Activated T-helper 17 cell treated with anti-CD3 and anti-CD28 coated beads, Interleukin-2, amount 50 U/mL, for 72 hours (primary cell): ENCODE measurements at places on chromosomes 2 and 18.

- peak; percentile 53 for ATAC-seq
These were observed 115.3 kb downstream of the METTL8 start for GRCh38 chr2:171318463-171318934.

- no peak for ATAC-seq
These were observed 37.9 kb downstream of the LYPD1 start for GRCh38 chr2:132632000-132632649.

DNA sequence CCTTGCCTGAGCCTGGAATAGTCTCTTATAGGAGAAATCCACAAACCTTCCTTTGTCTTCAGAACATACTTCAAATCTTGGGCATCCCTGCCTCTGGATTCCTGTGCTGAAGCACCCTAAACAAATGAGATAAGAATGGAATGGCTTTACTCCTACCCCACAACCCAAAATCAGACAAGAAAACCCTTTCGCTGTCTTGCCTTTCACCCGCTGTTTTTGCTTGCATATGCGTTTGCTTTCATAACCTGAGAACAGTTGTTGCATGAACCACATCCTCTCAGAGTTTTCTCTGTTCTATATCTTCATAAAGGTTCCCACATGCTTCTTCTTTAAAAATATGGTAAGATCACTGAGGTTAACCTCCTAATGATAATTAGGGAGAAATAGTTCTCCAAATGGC, 132.1 kb upstream of the MAP3K20 start:
- peak; percentile 23 for ATAC-seq

GRCh38 chr2:96817882-96818281, 1.8 kb downstream of the CNNM3 start:
- ATAC-seq: no peak

GRCh38 chr2:116582850-116583249, 1231.6 kb upstream of the DDX18 start:
- no peak for ATAC-seq

DNA sequence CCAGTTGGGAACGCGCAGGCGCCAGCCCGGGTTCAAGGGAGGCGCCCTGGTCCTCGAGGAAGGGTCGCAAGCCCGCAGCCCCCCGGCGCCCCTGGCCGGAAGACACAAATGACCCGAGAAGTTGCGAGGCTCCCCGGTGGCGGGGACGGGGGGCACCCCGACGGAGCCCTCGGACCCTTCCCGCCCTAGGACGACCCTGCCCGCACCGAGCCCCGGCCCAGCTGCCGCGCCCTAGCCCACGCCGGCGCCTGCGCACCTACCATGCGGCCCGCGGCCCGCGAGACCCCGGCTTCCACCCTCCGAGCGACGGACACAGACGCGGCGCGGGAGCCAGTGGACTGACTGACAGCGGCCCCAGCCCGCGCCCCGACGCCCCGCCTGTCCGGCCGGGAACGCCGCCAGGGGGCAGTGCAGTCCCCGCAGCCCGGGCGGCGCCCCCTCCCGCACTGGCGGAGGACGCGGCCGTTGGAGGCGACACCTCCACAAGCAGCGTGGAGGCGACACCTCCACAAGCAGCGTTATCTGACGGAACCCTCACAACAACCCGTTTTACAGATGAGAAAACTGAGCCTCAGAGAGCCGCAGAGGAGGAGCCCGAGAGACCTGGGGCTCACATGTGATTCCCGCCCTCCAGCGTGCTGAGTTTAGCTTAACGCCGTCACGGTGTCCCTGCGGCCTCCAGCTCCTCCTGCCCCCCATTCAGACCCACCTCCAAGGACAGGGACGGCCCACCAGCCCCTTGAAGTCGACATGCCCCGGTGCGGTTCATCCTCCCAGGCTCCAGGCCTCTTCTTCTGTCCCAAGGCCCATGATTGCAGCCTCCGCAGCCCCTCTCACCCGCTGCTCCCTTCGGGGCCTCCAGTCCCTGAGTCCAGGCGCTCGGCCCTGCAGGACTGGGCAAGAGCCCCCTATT, at the start of gene NMUR1:
NMUR1 (minus strand) TSS at position 347 of the 913 bp plus-strand sequence; CDS start at position 263, 84 bp downstream.
- peak; percentile 95 for ATAC-seq

GRCh38 chr2:233456111-233456510, 101.8 kb downstream of the DGKD start:
- ATAC-seq: no peak

DNA sequence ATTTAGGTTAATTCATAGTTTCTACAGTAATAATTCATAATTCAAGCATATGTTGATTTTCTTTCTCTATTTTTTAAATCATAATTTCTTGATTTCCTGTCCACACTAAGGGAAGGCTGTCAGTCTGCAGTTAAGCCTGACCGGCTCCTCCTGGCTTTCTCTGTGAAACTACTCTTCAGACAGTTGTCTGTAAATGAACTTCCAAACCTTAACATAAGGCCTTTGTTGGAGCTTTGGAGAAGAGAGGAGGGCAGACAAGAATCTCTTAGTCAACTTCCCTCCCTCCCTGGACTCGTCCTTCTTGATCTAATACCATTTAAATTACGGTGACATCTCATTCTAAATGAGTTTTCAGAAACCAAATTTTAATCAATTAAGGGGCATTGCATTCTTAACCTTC, 404.1 kb upstream of the ST6GAL2 start:
- no peak for ATAC-seq

DNA sequence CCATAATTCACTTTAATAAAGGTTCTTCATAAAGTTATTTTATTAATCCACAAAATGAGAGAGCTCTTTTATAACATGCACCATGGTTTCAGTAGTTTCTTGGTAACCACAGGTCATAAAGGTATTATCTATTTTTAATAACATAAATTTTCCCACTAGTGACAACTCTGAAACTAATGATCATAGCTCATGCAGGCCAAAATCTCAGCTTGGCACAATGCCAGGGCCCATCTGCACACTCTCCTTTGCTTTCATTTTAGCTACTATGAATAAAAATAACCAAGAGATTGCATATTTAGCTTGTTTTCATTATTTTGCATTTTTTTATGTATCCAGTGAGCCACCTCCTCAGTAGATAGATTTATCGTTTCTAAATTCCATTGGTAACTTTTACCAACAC, 691.8 kb upstream of the CHAC2 start:
- ATAC-seq: no peak

GRCh38 chr2:132463719-132464118, 47.1 kb downstream of the GPR39 start:
- ATAC-seq: no peak

DNA sequence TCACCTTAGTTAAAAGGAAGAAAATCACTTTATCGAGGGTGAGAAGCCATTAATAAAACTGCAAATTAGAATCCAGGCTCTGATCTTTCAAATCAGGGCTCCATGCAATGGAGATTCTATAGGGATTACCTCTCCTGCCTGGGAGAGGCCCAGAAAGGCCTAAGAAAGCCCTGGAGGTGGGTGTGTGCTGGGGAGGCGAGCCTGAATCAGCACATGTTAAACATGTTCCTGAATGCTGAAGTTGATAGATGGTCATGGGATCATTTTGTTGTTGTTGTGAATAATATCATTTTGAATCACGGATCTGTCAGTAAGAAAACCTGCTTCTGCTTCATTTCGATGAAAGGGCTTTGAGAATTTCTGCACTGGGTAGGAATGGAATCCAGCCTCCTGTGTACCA, 254.3 kb downstream of the ACKR3 start:
- ATAC-seq: no peak

GRCh38 chr2:220574038-220574437, 946.6 kb downstream of the SLC4A3 start:
- ATAC-seq: no peak

- no peak for ATAC-seq
These were observed 50.3 kb upstream of the CCDC85A start for GRCh38 chr2:56133441-56133840.

- no peak for ATAC-seq
These were observed 11.9 kb upstream of the SLC14A1 start for GRCh38 chr18:45712061-45712460.

- no peak for ATAC-seq
These were observed 44.1 kb upstream of the MEIS1 start for GRCh38 chr2:66390811-66391210.

- ATAC-seq: no peak
These were observed 54.5 kb downstream of the LONRF2 start for GRCh38 chr2:100267751-100268150.

GRCh38 chr2:68997401-68997800, 15.6 kb upstream of the ANTXR1 start:
- no peak for ATAC-seq

GRCh38 chr2:164599954-164600589, 21.2 kb downstream of the GRB14 start:
- peak; percentile 32 for ATAC-seq

DNA sequence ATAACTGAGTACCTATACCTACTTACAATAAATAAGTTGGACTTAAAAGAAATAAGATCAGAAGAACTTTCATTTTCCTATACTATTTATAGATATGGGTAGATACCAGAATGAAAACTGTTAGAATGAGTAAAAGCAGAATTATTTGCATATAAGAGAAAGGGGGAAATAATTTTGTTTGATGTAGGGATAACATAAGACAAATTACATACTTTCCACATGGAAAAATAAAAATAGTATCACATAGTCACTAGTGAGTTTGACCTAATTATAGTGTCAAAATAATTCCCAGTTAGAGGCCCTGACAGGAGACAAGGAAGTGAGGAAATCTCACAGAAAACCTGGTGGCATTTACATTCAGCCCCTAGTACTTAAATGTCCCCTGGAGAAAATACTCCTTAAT, 28.6 kb downstream of the KCMF1 start:
- ATAC-seq: peak; percentile 28

DNA sequence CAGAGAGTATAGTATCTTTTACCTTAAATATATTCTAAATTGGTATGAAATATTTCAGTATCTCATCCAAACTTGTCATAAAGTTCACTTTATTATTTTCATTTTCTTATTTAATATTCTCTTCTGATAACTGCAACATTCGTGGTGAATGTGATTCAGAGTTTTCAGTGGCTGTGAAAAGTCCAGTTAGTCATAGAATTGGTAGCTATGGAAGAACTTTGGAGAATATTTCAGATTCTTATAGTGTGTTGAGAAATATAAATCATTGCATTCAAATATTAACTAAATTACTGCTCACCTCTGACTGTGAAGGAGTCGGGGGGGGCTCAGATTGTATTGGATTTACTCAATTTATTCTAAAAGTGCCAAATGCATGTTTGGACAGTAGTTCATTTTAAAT, 178.6 kb upstream of the VWC2L start:
- ATAC-seq: no peak

GRCh38 chr2:175690113-175690837, 311.8 kb downstream of the LNPK start:
- no peak for ATAC-seq

GRCh38 chr2:138432971-138433370, 68.6 kb upstream of the SPOPL start:
- ATAC-seq: no peak

GRCh38 chr2:36785179-36785795, 88.8 kb downstream of the VIT start:
- peak; percentile 68 for ATAC-seq

GRCh38 chr2:1975060-1975459, 230.7 kb upstream of the PXDN start:
- no peak for ATAC-seq

- ATAC-seq: no peak
These were observed 39.9 kb upstream of the ELOA2 start for GRCh38 chr18:47075098-47075883.

DNA sequence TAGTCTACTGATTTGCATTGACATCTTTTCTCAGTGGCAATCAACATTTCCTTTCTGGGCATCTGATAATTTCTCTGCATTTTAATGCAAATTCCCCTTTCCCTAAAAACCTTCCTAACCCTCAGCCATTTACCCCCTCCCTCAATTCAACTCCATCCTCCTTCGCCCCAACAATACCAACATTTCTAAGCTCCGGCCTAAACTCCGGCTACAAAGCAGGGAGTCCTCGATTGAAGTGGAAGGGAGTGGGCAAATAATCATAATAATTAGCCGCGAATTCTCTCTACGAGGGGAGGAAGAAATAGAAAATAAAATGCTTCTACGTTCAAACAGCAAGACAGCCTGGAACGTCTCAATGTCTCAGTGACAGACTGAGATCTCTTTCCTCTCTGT, 4.6 kb downstream of the BCL11A start:
- no peak for ATAC-seq

GRCh38 chr18:8980918-8981317, 121.6 kb upstream of the NDUFV2 start:
- ATAC-seq: no peak

DNA sequence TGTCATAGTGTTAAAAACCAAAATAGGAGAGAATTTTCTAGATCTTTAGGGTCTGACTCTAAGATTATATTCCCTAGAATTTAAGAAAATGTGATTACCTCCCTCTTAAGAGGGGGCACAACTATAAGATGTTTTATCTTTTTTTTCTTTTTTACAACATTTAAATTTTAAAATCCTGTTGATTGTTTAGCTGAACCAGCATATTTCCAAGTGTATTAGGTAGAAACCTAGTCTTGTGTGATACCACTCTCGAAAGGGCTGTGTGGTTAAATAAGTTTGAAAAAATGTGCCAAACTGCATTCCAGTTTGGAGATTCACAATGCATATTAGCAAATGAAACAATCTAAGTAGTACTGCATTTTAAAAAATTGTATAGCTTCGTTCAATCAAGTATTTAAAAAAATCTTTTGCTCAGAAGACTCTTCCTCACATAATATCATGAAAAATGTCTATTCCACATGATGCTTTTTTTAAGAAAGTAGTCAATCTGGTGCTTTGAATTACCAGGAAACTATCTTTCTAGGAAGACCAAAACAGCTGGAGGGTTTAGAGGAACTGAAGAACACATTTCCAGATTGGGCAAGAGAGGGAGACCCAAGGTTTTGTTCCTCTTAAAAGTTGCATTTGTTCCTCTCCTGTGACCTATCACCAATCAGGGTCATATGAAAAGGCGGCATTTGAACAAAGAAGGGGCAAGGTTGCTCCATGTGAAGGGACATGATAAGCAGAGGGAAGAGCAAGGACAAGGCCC, 98.8 kb downstream of the DPP4 start:
- ATAC-seq: no peak

GRCh38 chr2:37020212-37020886, 54.0 kb upstream of the STRN start:
- no peak for ATAC-seq

- no peak for ATAC-seq
These were observed 79.8 kb downstream of the MGAT5 start for GRCh38 chr2:134333646-134334189.

GRCh38 chr2:69948032-69948962, 13.1 kb downstream of the ASPRV1 start:
- no peak for ATAC-seq

- ATAC-seq: peak; percentile 97
These were observed 58.3 kb downstream of the FBXO36 start for GRCh38 chr2:229980431-229981184.

DNA sequence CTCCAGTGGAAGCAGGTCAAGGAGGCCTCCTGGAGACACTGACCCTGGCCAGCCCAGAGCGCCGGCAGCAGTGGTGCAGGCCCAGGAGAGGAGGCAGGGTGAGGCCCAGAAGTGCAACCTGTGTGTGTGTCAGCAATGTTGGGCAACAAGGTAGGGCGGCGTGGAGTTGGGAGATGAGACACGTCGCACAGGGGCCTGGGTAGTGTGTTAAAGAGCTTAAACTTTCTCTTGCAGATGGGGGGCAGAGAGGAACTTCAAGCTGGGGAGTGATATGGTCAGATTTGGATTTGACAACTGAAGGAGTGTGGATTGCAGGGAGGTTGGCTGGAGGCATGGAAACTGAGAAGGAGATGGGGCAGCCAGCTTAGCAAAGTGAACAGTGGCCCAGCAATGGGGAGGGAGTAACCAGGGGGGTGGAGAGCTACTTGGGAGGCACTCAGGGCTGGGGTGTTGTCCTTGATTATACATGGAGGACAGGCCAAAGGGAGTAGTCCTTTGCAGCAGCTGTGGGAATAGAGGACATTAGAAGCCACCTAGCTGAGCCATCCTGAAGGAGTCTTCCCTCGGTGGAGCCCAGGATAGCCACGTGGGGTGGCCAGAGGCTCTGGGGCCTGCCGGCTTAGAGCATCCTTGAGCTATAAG, 278.6 kb upstream of the HS6ST1 start:
- no peak for ATAC-seq
